ENCODE measurements at places on chromosomes 4 and X.

GRCh38 chr4:10272511-10272910 lies 155.9 kb upstream of the WDR1 start:
- DNase-seq, result no peak

DNA sequence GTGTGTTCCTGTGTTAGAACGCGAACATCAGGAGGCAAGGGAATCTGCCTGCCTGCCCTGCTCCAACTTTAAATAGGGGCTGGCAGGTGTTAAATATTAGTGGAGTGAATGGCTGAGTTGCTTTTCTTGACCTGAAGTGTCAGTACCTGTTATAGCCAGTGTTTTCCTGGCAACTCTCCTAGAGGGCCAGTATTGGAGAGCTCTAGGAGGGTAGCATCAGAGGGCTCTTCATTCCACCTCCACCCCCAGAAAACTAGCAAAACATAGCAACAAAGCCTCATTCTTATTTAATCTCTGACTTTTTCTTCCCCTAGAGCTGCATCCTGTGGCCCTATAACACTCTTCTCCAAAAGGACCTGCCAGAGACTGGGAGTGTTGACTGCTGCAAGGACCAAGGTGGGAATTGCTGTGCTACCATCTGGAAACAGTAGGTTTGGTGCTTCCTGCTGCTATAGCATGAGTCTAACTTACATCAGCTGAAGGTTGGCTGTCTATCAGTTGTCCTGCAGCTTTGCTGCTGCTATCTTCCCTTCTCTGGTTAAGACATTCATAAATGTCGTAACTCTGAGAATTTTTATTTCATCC lies 33.5 kb downstream of the SGMS2 start:
- DNase-seq, result no peak

- DNase-seq, result no peak
Measured at GRCh38 chr4:22345678-22346077, 170.2 kb downstream of the ADGRA3 start.

- no peak for DNase-seq
Measured at GRCh38 chr4:89113415-89113814, 2.1 kb downstream of the TIGD2 start.

- no peak for DNase-seq
Measured at GRCh38 chr4:103936653-103937145, 216.9 kb upstream of the TACR3 start.

DNA sequence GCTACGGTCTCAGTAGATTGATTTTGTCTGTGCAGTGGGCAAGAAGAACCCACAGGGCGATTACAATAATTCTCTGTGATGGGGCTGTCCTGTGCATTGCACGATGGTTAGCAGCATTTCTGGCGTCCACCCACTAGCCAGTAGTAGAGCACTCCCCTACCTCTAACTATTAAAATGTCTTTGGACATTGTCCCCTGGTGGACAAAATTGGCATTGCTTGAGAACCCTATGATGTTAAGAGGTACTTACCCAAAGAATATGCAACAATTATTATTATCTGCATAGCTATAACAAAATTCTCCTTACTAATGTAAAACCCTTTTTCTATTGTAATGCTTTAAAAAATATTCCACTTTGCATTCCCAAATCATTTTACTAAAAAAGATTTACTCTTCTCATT lies 109.5 kb upstream of the VCX3A start:
- no peak for DNase-seq

- DNase-seq, result no peak
Measured at GRCh38 chrX:17560385-17560784, 176.9 kb upstream of the SCML1 start.

DNA sequence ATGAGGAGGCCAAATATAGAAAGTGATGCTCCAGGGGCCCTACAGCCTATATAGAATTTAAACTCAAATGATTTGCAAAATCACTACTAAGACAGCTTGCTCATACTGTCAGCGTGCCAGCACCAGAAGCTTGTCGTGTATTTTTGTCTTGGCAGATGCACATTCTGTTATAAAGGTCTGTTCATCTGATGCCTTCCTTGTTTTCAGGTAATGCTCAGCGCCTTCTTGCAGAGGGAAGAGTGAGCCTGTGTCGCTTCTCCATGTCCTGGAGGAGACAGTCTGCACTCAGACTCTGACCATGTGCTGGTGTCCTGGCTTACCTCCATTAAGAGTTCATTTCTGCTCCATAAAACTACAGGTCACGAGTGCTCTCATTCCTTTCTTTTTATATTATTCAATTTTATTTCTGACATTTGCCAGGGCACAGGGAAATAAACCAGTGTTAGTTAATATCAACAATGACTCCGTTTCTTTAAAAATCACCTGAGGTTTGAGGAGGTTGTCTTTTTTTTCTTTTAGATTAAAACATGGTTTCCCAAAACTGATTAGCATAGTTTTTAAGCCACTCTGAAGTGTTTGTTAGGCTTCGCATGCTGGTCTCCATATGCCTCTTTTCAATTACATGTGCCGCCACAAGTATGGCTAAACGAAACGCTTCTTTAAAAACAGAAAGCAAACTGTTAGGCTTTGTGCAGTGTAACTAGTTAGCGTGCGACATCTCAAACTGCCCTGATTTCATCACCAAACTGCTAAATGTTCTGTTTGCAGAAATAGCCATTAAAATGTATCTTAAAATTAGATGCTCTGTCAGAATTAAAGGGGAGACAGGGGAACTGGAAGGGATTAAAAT lies 215.2 kb upstream of the GK2 start:
- DNase-seq, result no peak

DNA sequence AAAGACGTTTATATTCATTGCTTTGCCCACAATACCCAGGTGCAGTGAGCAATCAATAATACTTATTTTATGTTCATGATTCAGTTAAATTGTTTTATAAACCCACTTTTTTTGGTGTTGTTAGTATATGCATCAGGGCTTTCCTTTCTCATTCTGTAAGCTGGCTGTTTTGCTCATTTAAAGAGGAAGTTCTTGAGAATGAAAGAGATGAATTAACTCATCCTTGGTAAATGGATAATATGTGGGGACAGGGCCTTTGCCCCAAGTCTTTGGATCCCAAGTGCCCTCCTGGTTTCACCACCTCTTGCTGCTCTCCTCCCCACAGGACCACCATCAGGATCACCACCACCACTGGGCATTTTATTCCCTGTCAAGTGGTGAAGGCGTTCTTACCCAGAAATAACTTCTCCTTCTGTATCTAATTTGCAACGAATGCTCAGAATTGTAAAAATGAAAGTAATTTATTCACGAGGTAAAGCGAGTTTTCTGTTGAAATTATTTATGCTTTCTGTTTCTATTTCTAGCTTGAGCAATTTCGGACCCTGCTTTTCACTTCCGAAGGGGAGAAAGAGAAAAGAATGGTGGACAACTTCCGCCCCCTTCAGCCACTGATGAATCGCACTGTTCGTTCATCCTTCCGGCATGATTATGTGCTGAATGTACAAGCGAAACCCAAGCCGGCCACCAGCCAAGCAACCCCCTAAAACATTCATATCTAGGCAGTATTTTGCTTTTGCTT lies 8.2 kb upstream of the ZRSR2 start:
- no peak for DNase-seq

GRCh38 chr4:57074744-57075143 lies 35.4 kb downstream of the IGFBP7 start:
- no peak for DNase-seq

DNA sequence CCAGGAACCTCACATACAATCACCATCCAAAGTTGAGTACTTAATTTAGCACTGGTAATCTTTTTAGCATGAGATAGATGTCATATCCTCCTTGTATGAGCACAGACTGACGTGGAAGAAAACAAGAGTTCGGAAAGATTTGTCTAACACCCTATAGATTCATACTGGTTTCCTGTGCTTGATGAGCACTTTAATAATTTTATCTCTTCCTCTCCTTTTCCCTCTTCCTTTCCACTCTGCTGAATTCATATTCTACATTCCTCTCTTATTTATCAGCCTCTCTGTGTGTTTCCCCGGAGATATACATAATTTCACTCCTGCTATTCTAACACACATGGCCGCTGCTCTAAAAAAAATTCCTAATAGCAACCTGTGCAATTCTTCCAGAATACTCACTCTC lies 273.9 kb downstream of the AFF2 start:
- no peak for DNase-seq

DNA sequence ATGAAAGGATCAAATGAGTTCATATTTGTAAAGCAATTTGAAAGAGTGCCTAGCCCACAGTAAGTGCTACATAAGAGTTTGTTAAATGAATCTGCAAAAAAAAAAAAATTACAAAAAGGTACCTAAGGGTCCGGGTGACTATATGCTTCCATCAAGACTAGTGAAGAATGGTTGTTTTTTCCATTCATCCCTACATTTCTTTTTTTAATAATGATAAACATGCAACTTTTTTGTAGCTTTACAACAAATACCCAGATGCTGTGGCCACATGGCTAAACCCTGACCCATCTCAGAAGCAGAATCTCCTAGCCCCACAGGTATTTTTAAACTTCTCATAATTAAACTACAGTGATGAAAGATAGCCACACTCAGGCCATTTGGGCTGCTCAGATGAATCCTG lies 4.3 kb downstream of the SPP1 start:
- no peak for DNase-seq

- DNase-seq, result no peak
Measured at GRCh38 chr4:100557306-100557705, 39.5 kb upstream of the EMCN start.

- DNase-seq, result no peak
Measured at GRCh38 chr4:26238778-26239679, 81.8 kb upstream of the RBPJ start.

GRCh38 chr4:2036866-2037265 lies 22.3 kb upstream of the NAT8L start:
- no peak for DNase-seq

GRCh38 chrX:153526801-153527200 lies 9.4 kb downstream of the ATP2B3 start:
- DNase-seq, result no peak

- DNase-seq, result no peak
Measured at GRCh38 chrX:13550346-13550745, 19.1 kb upstream of the EGFL6 start.

- no peak for DNase-seq
Measured at GRCh38 chr4:186617921-186618320, 62.6 kb upstream of the MTNR1A start.

- no peak for DNase-seq
Measured at GRCh38 chr4:6369924-6370645, 100.4 kb downstream of the WFS1 start.

GRCh38 chr4:3482707-3483106 lies 19.6 kb downstream of the DOK7 start:
- DNase-seq, result no peak

GRCh38 chr4:57193209-57193810 lies 83.1 kb upstream of the IGFBP7 start:
- DNase-seq, result no peak

- no peak for DNase-seq
Measured at GRCh38 chr4:74189331-74190043, 31.6 kb downstream of the MTHFD2L start.

GRCh38 chrX:103464072-103464773 lies 55.1 kb downstream of the RAB40A start:
- no peak for DNase-seq

DNA sequence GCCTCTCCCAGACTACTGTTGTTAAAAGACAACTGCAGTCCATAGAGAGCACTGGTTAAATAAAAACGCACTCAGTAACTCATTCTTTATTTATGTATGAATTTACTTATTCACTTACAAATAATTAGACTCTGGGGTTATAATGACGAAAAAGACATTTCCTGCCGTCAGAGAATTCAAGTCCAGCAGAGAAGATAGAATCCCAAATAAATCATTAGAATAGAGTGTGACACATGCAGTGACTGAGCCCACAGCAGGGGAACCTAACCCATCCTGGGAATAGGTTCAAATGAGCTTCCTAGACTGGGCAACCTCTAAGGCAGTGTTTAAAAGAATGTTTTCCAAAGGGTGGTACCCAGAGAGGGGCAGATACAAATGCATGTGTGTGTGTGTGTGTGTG lies 53.9 kb downstream of the FGFBP1 start:
- no peak for DNase-seq

DNA sequence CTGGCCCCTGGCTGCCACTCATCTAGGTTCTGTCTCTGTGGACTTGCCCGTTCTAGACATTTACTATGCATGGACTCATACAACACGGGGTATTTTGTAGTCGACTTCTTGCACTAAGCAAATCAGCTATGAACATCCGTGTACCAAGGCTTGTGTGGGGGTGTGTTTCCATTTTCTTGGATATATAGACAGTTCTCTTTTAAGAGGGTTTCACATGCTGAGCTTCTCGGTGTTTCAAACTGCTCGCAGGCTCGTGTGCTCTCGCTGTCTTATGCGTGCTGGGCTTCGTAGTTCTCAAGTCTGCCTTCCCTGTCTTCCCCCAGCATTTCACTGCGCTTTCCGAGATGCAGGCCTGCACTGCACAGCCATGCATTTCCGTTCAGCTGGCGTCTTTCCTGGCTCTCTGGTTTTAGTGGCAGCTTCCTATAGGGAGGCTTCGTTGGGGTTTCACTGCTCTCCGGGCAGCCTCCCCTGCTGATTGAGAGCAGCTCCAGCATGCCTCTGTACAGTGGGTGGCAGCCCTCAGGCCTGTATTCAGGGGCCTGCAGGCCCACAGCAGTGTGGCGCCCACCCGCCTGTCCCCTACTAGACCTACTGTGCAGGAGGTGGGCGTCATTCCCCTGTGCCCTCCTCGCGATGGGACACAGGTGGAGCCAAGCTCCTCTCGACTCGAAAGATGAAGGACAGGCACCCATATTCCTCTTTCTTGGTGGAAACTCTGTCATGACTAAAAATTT lies 27.6 kb downstream of the ZBTB49 start:
- DNase-seq, result no peak

DNA sequence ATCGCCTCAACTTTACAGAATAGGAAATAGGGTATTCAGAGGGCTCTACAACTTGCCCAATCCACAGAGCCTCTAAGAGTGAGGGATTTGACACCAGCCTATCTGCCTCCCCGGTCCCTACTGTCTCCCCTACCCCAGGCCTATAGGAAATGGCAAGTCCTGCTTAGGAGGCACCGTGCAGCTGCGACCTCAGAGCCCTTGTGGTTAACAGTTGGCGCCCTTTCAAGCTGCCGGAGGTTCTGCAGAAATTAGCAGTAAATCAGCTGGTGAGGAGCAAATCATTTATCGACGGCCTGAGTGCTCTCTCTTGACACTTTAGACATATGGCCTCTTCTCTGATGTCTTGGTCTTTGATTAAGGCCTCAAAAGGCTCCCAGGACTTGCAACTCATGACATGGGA lies 96.9 kb downstream of the CLNK start:
- peak; percentile 1 for DNase-seq
